Mesothelial cell of epicardium (in vitro differentiated cells): ENCODE measurements at places on chromosomes 2 and 18.

DNA sequence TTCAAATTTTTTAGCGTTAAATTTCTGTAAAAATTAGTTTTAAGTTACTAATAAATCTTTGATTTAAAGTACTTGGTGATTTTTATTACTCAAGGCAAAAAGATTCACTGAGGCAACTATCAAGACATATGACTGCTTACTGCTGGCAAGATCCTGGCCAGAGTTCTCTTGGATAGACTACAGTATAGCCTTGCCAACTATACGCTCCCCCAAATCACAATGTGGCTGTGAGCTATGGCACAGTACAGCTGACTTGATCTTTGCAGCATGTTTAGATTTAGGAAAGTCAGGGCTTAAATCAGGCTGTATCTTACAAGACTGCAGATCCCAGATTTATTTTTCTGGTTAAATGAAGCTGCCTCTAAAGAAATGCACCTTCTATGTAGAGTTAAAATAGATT, 26.5 kb downstream of the MSTN start:
- no peak overlapping the region for H3K27ac ChIP-seq
- peaks cover 14% of the 10 kb centered on the region for H3K4me1 ChIP-seq
- peaks cover 34% of the 10 kb centered on the region for H3K27me3 ChIP-seq
- DNase-seq, result no peak

DNA sequence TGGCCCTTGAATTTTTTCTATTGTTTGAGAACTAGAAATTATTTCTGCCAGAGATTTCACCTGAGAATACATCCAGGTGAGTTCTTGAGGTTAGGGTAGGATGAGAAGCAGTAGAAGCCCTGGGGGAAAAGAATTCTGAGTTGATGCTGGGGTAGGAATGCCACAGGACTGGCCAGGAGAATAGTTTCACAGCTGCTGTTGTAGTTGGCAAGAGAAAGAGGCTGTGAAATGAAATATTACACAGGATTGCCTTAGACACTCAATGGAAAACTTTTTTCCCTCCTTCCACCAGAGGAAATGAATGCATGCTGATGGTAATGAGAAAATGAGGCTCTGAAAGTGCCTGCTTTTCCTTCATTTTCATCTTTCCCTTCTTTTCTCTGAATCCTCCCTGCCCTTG, 54.6 kb downstream of the PRKCE start:
- H3K36me3 ChIP-seq, result peaks cover 9% of the 10 kb centered on the region
- H3K4me3 ChIP-seq, result no peak overlapping the region
- H3K27ac ChIP-seq, result no peak overlapping the region
- no peak for DNase-seq
- peaks cover 14% of the 10 kb centered on the region for H3K4me1 ChIP-seq

GRCh38 chr18:45619826-45620201, 4.5 kb downstream of the SLC14A2 start:
- peaks cover 11% of the 10 kb centered on the region for H3K4me1 ChIP-seq
- H3K27me3 ChIP-seq, result peaks cover 5% of the 10 kb centered on the region
- DNase-seq, result no peak
- no peaks in the 10 kb centered on the region for H3K36me3 ChIP-seq
- H3K4me3 ChIP-seq, result no peak overlapping the region

DNA sequence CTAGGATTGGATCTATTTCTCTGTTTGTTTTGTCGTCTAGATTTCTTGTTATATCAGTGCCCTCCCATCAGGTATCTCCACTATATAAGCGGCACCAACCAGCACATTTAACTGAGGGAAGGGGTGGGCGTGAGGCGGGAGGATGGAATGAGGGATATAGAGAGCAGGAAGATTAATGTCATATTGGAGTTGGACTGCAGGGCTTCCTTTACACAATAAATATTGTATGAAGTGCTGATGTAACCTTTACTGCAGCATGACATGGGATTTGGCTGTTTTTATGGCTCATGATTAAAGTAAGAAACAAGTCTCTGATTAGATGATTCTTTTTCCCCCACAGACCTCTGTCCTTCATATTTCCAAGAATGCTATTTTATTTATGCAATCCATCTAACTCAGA, 54.8 kb downstream of the TMEM200C start:
- no peak overlapping the region for H3K27ac ChIP-seq
- H3K4me3 ChIP-seq, result no peak overlapping the region
- DNase-seq, result no peak
- no peaks in the 10 kb centered on the region for H3K27me3 ChIP-seq
- H3K36me3 ChIP-seq, result no peaks in the 10 kb centered on the region

DNA sequence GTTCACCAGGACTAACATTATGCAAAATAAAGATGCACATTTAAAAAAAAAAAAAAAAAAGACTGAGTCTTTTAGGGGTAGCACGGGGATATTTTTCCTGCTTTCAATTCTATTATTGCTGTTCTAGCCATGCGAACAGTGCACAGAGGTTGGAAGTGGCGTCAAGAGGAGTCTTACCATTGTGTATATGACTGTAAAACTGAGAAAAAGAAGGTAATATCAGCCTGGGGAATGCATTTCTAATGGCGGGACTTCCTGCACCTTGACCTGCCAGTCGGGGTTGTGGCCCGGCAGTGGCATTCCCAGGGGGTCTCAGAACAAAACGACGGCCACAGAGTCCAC, 48.5 kb upstream of the ATP6V1B1 start:
- H3K27me3 ChIP-seq, result peaks cover 97% of the 10 kb centered on the region
- H3K27ac ChIP-seq, result no peak overlapping the region
- H3K36me3 ChIP-seq, result no peaks in the 10 kb centered on the region
- peaks cover 21% of the 10 kb centered on the region for H3K4me1 ChIP-seq

DNA sequence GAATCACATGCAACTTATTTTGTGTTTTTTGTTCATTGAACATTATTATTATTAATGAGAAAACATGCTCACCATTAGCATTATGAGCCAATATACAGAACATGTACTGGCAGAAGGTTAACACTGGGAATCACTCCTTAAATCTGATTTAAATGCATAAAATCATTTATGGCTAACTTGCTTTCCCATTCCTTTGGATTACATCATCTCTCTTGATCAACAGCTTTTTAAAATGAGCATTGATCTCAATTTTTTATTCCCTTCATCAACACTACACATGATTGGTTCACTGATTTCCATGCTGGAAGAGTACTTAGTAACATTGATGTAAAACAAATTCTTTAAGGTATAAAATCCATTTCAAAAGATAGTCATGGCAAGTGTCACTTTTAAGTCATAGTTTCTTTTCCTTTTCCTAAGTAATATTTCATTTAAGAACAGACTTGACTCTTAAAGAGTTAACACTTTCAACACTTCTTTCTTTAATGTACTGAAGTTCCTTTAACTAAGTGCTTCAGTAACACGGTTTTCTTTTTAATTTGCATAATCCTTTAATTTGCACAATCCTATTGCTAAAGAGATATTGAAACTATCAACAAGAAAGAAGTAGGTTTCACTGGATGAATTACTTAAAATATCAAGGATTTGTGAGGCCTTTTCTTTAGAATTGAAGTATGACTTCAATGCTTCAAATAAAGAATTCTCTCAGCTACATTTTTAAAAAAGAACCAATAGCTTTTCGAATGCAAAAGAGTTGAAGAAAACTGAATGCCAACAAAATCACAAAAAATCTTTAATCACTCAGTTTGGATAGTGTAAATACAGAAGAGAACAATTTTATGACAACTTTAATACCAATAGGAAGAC, 24.9 kb upstream of the BUB1 start:
- H3K36me3 ChIP-seq, result no peaks in the 10 kb centered on the region
- H3K27ac ChIP-seq, result no peak overlapping the region

GRCh38 chr2:23386339-23387220, 1.6 kb downstream of the KLHL29 start:
- H3K27ac ChIP-seq, result peak overlapping the region; percentile 43
- no peaks in the 10 kb centered on the region for H3K36me3 ChIP-seq
